NCI-H1417 treated with DMSO at 0.1 percent for 48 hours (cell line): ENCODE measurements at places on chromosomes 7 and 10.

DNA sequence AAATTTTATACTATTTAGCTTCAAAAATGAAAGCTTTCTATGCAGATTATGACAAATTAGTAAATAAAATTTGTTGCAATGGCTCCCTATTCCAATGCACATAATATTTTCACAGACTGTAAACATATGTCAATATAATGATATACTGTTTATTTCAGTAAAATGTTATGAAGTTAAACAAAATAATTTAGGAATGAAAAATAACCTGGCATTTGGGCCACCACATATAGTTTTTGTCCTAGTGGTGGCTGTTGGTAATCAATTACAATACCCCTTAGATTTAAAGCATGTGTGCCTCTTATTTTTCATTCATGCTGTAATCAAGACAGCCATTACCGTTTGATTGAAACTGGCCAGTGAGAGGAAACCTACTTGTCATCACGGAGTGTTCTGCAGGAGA is 928.5 kb upstream of the KCND2 start:
- no peak for DNase-seq

GRCh38 chr10:50993771-50994251 is 80.5 kb upstream of the PRKG1 start:
- DNase-seq, result no peak

DNA sequence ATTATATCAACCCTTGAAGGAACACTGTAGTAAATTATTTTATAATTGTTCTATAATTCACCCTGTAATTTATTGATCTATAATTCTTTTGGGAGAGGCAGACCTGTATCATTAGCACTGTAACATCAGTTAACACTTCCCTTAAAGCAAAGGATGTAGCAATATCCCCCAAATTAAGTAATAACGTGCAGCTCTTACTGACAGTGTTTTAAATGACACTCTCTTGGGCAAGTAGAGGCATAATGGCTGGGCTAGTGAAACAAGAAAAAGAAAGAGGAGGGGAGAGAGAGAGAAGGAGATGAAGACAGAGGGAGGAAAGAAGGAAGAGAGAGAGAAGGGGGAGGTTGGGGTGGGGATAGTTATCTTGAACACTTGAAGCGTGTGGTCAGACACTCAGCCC is 161.0 kb upstream of the RNF32 start:
- no peak for DNase-seq

- DNase-seq, result no peak
These were observed 233.6 kb downstream of the ANK3 start for GRCh38 chr10:60155943-60156683.

DNA sequence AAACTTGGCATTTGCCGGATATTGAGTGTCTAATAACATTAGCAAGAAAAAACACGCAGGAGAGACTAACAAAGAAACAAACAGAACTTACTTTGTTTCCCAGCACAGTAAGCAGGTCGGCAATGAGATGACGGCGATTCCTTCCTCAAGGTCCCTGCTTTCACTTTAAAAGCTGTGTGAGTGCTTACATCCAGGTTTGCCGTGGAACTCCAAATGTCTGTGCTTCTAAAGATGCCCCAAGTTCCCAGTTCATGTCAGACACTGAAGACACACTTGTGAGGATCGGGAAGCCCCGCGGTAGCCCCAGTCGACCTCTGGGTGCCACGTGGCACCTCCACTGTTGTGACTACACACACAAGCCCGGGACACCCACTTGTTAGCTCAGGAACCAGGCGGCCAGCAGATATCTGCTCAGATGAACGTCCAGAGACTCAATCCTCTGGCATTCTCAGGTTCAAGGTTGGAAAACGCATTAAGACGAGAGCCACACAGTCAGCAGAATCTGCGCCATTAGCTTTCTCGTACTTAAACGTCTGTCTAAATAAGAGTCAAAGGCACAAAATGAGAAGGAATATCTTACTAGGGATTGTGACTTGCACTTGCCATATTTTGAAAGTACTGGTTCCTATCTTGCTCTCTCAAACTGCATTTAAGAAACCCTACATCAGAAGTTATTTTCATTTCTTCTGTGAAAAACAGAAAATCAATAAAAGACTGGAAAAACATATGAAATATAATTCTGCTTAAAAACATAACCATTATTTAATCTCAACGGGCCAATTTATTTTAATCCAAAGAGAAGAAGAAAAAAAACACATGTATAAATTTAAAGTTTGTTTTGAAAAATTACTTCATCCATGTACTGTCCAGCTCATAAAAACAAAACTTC is 207.6 kb upstream of the KLF14 start:
- DNase-seq, result no peak

GRCh38 chr7:77569514-77570232 is 32.6 kb downstream of the PTPN12 start:
- no peak for DNase-seq

- DNase-seq, result no peak
These were observed 103.1 kb upstream of the RHOBTB1 start for GRCh38 chr10:61047081-61047480.

DNA sequence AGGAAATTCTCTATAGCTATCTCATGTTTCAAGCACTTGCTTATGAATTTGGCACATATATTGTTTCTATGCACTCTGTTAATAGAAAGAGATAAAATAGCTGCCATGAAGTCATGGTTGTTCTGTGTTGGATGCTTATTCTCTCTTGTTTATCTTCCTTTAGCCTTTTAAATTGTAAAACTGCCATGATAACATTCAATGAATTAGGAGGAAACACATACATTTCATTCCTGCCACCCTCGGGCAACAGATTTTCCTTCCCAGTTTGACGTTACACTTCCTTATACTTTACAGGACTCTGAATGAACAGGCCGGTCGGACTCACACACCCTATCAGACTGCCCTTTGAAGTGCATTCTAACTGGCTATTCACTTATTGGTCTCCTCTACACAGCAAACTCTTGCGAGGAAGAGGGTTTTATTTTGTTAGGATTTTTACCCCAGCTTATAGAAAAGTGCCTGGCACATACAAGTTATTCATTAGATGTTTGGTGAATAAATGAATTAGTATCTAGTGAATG is 65.7 kb upstream of the FERD3L start:
- DNase-seq, result no peak

DNA sequence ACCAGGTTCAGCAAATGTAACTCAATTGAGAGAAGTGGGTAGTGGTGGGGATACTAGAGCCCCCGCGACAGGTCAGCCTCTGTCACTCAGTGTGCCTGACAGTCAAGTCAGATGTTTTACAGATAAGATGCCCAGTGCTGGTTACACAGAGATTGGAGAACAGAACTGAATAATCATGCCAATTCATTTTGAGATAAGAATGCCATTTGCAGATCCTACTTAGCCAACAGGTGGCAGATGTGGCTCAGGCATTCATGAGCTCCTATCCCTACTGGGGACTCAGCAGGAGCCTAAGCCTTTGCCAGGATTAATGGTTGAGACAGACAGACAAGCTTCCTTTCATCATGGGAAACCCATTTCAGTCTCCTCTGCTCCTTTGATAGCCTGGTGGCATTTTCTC is 137.8 kb downstream of the MAPK8 start:
- DNase-seq, result peak; percentile 0

GRCh38 chr10:74929197-74929596 is 102.8 kb downstream of the KAT6B start:
- DNase-seq, result no peak

DNA sequence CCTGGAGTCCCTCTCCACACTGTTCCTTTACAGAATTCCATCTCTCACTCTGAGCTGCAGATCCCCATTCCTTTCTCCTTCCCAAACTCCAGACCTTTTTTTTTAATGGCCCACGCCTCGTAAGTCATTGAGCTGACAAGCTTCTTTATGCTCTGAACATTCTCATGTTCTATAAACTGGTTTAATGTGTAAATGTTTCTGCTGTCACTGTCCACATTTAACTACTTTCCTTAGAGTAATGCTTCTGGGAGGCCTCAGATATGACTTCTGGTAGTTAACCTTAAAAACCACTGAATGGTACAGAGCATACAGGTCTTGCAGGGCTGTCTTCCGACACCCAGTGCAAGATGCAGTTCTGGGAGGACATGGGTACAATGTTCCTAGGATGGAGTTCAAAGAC is 71.1 kb upstream of the CAMK2B start:
- DNase-seq, result no peak

GRCh38 chr10:103493916-103494877 is 692 bp downstream of the NEURL1 start:
- DNase-seq, result no peak

- DNase-seq, result no peak
These were observed 507.2 kb downstream of the TNS3 start for GRCh38 chr7:47074702-47075153.

DNA sequence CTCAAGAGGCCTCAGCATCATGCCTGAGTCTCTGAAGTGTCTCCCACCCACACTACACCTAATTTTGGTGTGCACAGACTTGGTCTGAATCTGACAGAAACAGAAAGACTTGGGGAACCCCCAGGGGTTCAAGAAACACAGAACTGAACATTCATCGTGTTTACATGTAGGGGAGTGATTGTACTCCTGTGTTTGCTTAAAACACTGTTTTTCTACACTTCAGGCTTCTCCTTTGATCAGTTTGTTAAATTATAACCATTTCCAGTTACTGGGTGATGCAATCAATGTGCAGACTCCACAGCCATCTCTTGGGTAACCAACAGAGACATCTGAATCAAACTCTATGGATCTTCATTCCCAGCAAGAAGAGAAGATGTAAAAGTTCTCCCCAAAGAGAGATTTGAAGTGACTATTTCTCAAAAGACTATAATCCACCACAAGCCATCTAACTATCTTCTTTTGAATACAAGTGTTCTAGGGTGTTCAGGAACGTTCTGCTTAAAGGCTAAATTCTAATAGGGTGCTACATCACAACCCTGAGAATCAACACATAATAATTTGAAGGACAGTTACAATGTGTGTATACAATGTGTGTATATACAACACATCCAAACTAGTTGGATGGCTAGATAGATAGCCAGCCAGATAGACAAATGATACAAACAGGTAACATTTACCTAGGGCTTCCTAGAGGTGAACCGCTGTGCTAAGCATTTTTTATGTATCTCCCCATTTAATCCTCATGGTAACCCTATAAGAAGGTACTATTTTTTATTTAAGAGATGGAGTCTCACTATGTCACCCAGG is 34.2 kb downstream of the DNAJC12 start:
- DNase-seq, result no peak

- DNase-seq, result no peak
These were observed 18.9 kb upstream of the GPR22 start for GRCh38 chr7:107450970-107451369.

DNA sequence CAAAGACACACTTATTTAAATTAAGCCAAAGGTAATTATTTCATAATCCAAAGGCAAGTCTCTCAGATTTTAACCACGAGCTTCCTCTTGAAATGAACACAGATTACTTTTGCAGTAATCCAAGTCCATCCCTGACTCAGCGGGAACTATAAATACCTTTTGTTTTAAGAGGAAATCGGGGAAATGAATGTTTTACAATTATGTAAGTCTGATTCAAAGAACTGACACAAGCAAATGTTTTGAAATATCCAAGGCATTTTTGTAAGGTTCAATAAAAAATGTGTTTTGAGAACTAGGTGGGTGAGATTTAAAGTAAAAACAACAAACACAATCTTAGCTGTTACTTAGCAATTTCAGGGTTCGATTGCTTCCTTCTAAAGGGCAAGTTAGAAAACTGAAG is 179.8 kb upstream of the ASAH2 start:
- DNase-seq, result no peak

DNA sequence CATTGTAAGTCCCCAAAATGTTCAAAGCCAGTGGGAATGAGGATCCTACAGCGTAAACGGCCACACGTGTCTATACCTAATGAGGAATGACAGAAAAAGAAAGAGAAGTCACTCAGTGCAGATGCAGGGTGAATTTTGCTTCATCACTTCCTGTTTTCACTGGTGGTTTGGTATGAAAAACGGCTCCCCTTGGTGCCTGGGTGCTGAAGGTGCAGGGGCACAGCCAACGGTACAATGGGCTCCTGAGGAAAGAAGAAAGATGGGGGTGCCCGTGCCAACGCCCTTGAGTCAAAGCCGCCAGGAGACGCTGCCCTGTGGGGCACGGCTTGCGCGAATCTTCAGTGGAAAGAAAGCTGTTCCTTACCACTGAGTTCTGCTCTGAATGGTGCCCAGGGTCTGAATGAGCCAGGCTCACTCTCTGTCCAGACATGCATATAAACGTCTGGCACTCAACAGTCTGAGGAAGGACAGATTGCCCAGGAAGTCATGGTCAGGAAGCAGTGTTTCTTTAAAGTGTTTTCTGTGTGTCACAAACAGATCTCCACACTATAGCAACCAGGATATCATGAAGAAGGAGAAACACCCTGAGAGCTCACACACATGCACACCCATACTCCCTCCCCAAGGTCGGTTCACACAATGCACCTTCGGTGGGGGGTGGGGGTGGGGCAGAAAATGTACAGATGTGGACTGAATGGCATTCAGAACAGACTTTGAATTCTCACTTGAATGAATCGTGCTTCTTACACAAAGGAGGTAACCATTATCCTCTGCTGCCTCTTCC is 105.8 kb downstream of the ELMO1 start:
- no peak for DNase-seq

- no peak for DNase-seq
These were observed 12.6 kb upstream of the UBE2D1 start for GRCh38 chr10:58322072-58322834.

DNA sequence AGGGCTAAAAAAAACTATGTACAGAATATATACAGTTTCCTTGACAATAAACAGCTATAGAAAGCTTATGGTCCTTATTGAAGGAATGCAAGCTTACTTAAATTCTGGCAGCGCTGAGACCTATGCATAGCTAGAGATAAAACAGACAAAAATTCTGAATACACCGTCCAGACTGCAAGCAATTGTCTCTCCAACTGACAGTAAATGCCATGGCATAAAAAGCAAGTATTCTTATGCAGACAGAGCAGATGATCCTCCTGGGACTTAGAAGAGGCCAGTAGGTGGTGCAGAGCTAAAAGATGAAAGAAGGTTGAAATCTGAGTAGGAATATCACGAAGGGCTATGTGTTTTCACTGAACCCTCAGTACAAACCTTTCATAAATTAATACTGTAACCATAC is 157.0 kb upstream of the CACNA2D1 start:
- no peak for DNase-seq

- no peak for DNase-seq
These were observed 3.4 kb downstream of the CALHM2 start for GRCh38 chr10:103448746-103449145.

- no peak for DNase-seq
These were observed 445.2 kb downstream of the KCNMA1 start for GRCh38 chr10:77192402-77192801.

DNA sequence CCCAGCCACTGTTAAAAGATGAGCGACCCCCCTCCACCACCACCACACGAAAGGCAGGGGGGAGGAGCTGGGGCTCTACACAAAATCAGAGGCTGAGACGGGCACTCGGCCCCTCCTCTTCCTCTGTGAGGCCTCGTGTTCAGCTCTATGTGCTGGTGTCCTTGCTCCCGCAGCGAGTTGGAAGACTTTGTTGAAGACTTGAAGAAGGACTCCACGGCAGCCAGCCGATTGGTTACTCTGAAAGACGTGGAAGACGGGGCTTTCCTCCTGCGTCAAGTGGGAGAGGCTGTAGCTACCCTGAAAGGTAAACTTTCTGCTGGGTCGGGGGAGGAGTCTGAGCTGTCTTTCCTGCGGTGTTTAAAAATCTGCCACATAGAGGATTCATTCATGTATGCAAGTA is 203.7 kb downstream of the ARHGAP21 start:
- DNase-seq, result no peak
